Cortex of kidney (tissue), 1 donor: ENCODE measurements at places on chromosomes 7 and 10.

DNA sequence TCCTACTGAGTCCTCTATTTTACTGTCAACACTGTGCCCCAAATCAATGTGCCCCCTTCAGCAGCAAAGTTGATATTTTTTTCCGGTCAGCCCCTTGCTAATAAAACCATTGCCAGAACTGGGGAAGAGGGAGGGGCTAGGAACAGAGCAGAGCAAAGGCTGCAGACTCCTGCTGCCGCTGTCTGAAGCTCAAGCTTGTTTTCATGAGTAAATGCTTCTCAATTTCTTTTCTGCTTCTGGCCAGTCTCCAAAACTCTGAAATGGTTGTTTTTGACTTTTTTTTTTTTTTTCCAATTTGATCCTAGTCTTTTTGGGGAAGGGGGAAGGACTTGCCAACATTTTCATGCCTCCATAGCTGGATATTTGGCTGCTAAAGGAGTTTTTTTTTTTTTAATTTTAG lies 26.7 kb upstream of the PROSER2 start:
- DNase-seq = no peak

GRCh38 chr7:15764851-15765382 lies 78.4 kb upstream of the MEOX2 start:
- DNase-seq = no peak

DNA sequence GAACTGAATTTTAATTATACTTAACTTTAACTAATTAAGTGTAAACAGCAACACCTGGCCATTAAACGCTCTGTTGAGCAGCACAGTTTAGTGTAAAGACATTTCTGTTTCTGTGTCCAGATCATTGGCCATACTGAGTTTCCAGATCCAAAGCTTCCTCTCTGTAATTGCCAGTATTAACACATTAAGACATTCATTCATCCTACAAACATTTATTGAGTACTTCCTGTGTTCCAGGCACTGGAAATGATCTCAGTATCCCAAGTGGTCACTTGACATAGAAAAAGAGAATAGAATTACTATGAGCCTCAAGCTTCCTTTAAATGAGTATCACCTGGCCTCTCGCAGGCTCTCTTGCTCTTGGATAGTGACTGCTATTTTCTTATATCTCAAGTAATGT lies 618.1 kb downstream of the SORCS3 start:
- DNase-seq = no peak

- no peak for DNase-seq
Measured at GRCh38 chr10:34240039-34240438, 575.1 kb downstream of the PARD3 start.

- DNase-seq = no peak
Measured at GRCh38 chr7:7554021-7554432, 12.7 kb upstream of the MIOS start.

DNA sequence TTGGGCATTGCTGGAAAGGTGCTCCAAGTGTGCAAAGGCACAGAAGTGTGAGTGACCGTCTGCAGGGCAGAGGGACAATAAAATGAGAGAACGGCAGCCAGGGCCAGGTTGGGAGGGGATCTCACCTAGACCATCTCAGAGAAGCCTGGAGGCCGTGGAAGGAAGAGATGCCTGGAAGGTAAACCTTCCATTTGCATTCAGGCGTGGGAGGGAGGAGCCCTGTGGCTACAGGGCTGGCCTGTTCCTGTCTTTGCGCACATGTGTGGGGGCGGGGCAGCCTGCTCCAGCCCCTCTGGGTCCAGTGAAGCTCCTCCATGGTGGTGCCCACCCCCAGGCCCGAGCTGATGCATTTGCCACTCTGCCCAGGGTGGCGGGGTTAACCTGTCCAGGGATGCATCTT lies 473.6 kb upstream of the MGMT start:
- DNase-seq = no peak

GRCh38 chr7:148856891-148857290 lies 27.2 kb downstream of the EZH2 start:
- no peak for DNase-seq
